ENCODE measurements at places on chromosomes 3 and 15.

- peak; percentile 72 for DNase-seq
These were observed 35.7 kb downstream of the NGRN start for GRCh38 chr15:90300988-90301706.

- DNase-seq, result no peak
These were observed 167.5 kb upstream of the UMPS start for GRCh38 chr3:124562769-124563168.

DNA sequence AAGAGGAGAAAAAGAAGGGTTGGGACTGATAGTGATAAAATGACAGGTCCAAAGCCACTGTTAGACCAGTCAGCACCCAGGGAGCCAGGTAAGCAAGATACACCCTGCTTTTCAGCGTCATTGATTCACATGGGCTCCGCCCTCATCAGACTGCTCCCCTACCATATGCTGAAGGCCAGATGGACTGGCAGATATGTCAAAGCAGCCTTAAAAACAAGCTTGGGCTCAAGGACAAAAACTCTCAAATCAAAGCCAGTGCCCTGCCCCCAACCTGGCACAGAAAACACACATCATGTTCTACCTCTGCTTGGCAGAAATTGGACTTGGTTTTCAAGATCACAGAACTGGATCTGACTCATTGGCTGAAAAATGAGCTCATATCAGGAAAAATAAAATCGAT lies 33.4 kb downstream of the SH3BP5 start:
- DNase-seq, result no peak

GRCh38 chr15:36185438-36185837 lies 394.0 kb upstream of the CDIN1 start:
- DNase-seq, result no peak
